Nasal cavity respiratory epithelium epithelial cell of viscerocranial mucosa (primary cell): ENCODE measurements at places on chromosomes 5 and 9. TPM values are rescaled to one million over a fixed set of nuclear protein-coding genes. Genes with fewer than 3 reads are reported as not detected.

PCDHGB5 gene
- 4.8 and 14.0 TPM in 2 replicates for total RNA-seq

SCAMP1 gene
- total RNA-seq: 65.3 and 66.8 TPM in 2 replicates

ARL14EPL gene
- not detected in 2 replicates for total RNA-seq

HEMGN gene
- total RNA-seq: not detected in 2 replicates

SPATA31A3 gene
- not detected in 2 replicates for total RNA-seq

CYLC2 gene
- total RNA-seq: not detected in 2 replicates

PLGRKT gene
- total RNA-seq: 20.7 and 32.1 TPM in 2 replicates

MEIKIN gene
- total RNA-seq: not detected in 2 replicates

PCDHGA7 gene
- under 0.01 and 1.8 TPM in 2 replicates for total RNA-seq

ACER2 gene
- total RNA-seq: 8.2 and 15.6 TPM in 2 replicates

THBS4 gene
- 0.68 and 1.00 TPM in 2 replicates for total RNA-seq

IRGM gene
- not detected in 2 replicates for total RNA-seq

TMEM215 gene
- total RNA-seq: not detected in 2 replicates

TMEM174 gene
- total RNA-seq: not detected in 2 replicates

RLN2 gene
- total RNA-seq: 0.14 and 0.34 TPM in 2 replicates

SPINK1 gene
- total RNA-seq: 0.78 and 1.0 TPM in 2 replicates

SIGMAR1 gene
- 64.6 and 84.9 TPM in 2 replicates for total RNA-seq

GABRA1 gene
- not detected in 2 replicates for total RNA-seq
